ENCODE measurements at places on chromosomes 3 and 15. TPM values are rescaled to one million over a fixed set of nuclear protein-coding genes. Genes with fewer than 3 reads are reported as not detected.
A peak's percentile ranks its signal among the peaks of the same experiment; 100 is the strongest.

GRCh38 chr3:132290833-132291232 lies 26.4 kb upstream of the ACP3 start:
- H3K4me3 ChIP-seq, result no peak overlapping the region
- H3K4me1 ChIP-seq, result no peaks in the 10 kb centered on the region
- DNase-seq, result no peak
- H3K36me3 ChIP-seq, result no peaks in the 10 kb centered on the region

DPPA2 gene
- total RNA-seq, result not detected

DNA sequence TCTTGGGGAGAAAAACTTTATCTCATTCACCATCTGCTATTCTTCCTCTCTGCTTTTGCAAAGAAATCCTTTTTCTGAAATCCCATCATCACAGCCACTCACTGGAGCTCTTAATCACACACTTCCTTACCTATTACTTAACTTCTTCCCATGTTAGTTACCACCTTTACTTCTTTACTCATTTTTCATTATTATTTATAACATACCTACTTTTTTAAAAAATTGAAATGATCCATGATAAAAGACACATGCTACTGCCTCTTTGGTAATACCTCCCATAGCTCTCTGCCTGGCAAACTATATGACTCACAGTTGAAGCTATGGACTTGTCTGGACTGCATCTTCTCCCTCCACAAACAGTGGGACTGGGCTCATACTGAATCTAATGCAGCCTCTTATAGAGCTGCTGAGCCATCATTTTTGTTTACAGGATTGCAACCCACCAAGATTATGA lies 150.3 kb downstream of the TNIK start:
- H3K27me3 ChIP-seq, result no peaks in the 10 kb centered on the region
- H3K27ac ChIP-seq, result no peak overlapping the region
- no peak for DNase-seq
- H3K36me3 ChIP-seq, result no peaks in the 10 kb centered on the region
- no peak overlapping the region for H3K4me3 ChIP-seq

DNA sequence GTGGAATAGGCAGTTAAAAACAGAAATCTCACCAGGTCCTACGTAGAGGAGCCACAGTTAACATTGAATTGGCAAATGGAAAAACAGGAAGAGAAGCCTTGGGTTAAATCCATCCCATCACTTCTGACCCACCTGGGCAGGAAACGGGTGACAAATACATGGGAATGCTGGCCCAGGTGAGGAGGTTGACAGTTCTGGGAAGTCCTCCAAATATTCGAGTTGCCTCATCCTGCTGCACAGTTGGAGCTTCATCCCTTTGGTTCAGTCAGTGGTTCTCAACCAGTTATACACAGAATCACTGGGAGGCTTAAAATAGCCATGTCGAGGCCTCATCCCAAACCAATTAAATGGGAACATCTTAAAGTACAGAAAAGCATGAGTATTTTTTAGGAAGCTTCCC lies 5.3 kb downstream of the MYZAP start:
- H3K27ac ChIP-seq, result no peak overlapping the region
- no peak overlapping the region for H3K4me3 ChIP-seq
- DNase-seq, result no peak

- no peaks in the 10 kb centered on the region for H3K27me3 ChIP-seq
- no peak overlapping the region for H3K27ac ChIP-seq
- peaks cover 6% of the 10 kb centered on the region for H3K4me1 ChIP-seq
- peak overlapping the region; percentile 81 for H3K4me3 ChIP-seq
- no peaks in the 10 kb centered on the region for H3K36me3 ChIP-seq
Measured at GRCh38 chr15:82681371-82681770, 28.3 kb downstream of the AP3B2 start.

- H3K36me3 ChIP-seq, result no peaks in the 10 kb centered on the region
- H3K4me3 ChIP-seq, result no peak overlapping the region
- DNase-seq, result no peak
- H3K27me3 ChIP-seq, result no peaks in the 10 kb centered on the region
Measured at GRCh38 chr3:196987022-196987421, 18.4 kb upstream of the PIGZ start.

- H3K27me3 ChIP-seq, result no peaks in the 10 kb centered on the region
- no peak overlapping the region for H3K4me3 ChIP-seq
- DNase-seq, result no peak
- H3K36me3 ChIP-seq, result no peaks in the 10 kb centered on the region
- no peak overlapping the region for H3K27ac ChIP-seq
Measured at GRCh38 chr3:5264093-5264600, 76.6 kb downstream of the EDEM1 start.

DNA sequence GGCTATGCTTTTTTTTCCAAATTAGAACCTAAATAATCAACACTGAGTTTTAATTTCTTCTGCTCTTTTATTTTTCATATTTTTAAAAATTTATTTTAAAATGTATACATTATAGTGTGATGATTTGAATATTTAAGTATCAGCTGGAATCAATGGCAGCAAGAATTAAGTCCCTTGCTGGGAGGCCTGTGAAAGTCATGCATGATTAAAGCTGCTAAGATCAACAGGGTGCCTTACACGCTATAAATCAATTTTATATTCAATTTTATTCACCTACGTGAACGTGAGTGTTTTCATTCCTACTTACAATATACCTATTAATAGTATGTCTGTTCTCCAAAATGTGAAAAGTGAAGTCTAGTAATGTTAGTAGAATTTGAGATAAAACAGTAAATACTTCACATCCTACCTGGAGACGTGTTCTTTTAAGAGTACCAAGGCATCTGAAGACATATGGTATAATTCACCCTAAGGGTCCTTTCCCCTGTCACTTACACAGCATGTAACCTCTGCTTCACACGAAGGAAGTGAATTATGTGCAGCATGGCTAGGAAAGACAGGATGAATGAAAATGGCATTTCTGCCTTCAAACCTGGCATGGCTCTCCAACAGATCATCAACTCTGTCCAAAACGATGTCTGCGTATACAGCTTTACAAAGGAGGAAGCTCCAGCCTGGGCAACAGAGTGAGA lies 640.4 kb upstream of the ROBO1 start:
- no peak overlapping the region for H3K27ac ChIP-seq
- no peaks in the 10 kb centered on the region for H3K36me3 ChIP-seq
- no peaks in the 10 kb centered on the region for H3K27me3 ChIP-seq
- H3K4me3 ChIP-seq, result no peak overlapping the region
- no peak for DNase-seq
